ENCODE measurements at places on chromosomes 5 and 9.
A peak's percentile ranks its signal among the peaks of the same experiment; 100 is the strongest.

GRCh38 chr5:199950-200645, 8.8 kb downstream of the LRRC14B start:
- DNase-seq, result no peak

- DNase-seq, result no peak
Observed at GRCh38 chr5:96256795-96257470, 176.1 kb downstream of the PCSK1 start.

DNA sequence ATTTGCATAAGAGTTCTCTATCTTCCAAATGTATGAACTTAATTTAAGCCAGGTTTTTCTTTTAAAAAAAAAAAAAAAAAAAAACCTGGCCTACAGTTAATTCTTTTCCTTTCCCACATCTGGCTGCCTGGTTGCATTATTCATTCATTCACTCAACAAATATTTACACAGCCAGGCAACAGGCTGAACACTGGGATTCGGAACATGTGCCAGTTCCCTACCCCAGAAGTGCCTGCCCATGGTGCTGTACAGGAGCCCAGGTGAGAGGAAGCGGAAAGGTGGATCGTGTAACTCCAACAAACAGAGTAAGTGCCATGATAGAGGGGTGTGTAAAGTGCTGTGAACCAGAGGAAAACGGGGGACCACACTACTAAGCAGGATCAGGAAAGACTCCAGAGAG, 93.6 kb downstream of the CDK5RAP2 start:
- DNase-seq, result no peak

- DNase-seq, result no peak
Observed at GRCh38 chr5:33793836-33794549, 97.8 kb downstream of the ADAMTS12 start.

- DNase-seq, result peak; percentile 41
Observed at GRCh38 chr5:171316258-171317121, 7.4 kb downstream of the TLX3 start.

DNA sequence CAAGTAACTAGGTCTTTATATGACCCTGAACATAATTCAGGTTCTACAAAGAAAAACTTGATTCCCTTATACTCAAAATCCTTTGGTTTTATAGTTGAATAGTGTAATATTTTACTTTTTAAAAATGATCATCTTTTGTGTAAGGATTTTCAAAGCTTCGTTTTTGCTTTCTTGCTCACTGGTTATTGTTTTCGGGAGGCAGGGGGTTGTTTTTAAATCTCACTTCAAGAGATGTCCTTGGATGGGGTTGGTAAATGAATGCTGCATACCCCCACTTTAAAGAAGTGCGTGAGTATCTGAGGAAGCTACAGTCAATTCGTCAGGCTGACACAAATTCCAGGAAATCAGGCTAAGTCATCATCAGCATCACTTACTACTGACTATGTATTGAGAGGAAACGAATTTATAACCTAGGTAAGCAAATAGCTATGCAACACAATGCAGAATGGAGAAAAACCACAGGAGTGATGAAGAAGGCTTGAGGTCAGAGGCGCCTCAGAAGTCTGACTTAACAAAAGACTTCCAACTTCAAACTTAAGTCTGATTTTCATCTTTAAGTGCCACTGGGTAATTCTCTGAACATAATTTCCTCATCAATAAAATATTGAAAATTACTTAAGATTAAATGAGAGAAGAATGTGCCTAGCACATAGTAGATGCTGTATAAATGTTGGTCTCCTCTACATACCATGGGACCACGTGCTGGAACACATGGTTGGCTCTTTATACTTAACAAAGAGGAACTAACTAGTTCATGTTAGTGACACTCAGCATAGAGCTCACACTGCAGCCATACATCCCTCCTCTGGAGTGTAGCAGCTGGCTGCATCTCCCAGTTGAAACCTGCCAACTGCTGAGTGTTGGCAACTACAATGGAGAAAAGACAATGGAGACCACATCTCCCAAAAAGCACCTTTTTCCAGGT, 106.0 kb upstream of the KIF2A start:
- DNase-seq, result no peak
